ENCODE measurements at places on chromosomes 7 and 10.

DNA sequence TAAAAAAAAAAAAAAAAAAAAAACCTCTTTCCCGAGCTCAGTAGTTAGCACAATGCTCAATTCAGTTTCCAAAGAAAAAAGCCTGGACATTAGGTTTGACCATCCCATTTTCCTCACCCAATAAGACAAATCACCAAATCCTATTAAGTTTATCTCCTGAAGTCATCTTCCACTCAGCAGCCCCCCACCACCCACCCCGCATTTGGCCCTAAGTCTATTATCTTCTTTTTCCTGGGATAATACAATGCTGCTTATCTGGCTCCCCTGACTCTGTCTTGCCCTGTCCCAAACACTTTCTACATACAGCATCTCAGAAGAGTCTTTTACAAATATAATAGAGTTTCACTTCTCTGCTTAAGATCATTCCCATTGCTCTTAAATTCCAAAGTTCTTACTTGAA lies 17.8 kb upstream of the LMOD2 start:
- DNase-seq, result no peak

- peak; percentile 21 for DNase-seq
Observed at GRCh38 chr7:33716581-33717477, 188.5 kb upstream of the BMPER start.

- no peak for DNase-seq
Observed at GRCh38 chr10:129531195-129531968, 64.3 kb downstream of the MGMT start.

- DNase-seq, result peak; percentile 85
Observed at GRCh38 chr7:102272075-102272916, 14.4 kb upstream of the SH2B2 start.

DNA sequence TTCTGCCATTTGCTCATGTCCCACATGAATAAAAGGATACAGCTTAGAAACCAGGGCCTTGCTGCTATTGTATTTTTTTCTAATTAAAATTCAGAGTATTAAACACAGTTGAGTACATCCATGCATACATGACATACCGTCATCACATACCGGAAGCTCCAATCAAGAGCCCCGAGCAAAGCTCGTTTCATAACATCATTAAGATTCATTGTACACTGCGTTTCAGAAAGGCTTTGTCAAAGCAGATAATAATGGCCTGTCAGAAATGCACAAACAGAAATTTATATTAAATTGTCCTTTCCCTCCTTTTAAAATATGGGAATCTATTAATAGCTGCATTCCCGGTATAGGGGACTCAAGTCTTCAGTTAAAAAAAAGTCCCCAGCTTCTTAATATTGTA lies 103.4 kb downstream of the PRTFDC1 start:
- DNase-seq, result no peak

GRCh38 chr10:15224948-15225347 lies 56.5 kb upstream of the NMT2 start:
- no peak for DNase-seq

DNA sequence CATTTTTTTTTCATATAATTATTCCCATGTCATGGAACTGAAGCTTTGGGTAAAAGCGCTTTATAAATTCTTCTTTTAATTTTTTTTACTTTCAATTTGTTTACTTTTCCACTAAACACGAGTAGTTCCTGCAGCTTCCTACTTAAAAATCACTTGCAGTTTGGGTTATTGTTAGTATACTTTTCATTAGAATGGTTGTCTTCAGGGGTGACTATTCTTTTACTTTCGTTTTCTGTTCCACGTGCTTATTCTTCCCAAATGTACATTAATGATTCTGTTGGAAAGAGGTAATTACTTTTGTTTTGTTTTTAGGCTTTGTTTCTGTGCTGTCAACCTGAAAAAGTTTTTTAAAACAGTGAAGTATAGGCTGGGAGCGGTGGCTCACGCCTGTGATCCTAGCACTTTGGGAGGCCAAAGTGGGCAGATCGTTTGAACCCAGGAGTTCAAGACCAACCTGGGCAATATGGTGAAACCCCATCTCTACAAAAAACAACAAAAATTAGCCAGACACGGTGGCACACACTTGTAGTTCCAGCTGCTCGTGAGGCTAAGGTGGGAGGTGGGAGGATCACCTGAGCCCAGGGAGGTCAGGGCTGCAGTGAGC lies 5.2 kb upstream of the CFAP69 start:
- DNase-seq, result no peak

DNA sequence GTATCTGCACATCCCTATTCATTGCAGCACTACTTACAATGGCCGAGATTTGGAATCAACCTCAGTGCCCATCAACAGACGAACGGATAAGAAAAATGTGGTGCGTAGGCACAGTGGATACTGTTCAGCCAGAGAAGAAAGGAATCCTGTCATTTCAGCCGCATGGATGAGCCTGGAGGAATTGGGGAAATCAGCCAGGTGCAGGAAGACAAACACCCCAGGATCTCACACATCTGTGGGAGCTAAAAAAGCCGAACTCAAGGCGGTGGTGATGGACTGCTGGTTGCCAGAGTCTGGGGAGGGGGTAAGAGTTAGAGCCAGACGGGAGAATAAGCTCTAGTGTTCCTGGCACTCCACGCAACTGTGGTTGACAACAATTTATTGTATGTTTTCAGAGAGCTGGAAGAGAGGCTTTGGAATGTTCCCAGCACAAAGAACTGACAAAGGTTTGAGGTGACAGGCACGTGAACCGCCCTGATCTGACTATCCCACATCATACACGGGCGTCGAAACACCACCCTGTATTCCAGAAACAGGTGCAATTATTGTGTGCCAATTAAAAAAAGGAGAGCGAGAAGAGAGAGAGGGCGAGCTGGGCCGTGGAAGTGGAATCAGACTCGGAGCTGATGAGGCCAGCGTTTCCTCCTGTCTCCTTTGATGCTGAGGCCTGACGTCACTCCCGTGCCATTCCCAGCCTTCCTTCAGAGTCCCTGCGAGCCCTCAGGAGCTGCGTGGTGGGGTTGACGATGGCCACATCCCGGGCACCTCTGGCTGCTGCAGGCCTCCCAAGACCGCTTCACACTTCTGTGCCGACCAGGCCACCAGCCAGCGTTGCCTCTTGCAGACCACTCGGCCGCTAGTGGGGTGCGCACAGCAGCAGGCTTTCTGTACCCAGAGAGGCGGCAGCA lies 189.5 kb downstream of the DNAJB6 start:
- no peak for DNase-seq

DNA sequence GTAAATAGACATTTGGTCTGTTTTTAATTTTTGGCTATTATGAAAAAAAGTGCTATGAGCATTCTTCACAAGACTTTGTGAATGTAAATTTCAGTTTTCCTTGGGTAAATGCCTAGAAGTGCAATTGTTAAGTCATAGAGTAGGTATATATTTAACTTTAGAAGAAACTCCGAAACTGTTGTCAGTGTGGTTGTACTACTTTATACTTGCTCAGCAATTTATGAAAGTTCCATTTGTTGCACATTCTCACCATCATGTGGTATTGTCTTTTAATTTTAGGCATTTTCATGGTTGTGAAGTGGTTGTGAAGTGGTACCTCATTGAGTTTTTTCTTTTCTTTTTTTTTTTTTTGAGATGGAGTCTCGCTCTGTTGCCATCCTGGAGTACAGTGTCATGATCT lies 60.0 kb downstream of the TYW1 start:
- DNase-seq, result no peak

DNA sequence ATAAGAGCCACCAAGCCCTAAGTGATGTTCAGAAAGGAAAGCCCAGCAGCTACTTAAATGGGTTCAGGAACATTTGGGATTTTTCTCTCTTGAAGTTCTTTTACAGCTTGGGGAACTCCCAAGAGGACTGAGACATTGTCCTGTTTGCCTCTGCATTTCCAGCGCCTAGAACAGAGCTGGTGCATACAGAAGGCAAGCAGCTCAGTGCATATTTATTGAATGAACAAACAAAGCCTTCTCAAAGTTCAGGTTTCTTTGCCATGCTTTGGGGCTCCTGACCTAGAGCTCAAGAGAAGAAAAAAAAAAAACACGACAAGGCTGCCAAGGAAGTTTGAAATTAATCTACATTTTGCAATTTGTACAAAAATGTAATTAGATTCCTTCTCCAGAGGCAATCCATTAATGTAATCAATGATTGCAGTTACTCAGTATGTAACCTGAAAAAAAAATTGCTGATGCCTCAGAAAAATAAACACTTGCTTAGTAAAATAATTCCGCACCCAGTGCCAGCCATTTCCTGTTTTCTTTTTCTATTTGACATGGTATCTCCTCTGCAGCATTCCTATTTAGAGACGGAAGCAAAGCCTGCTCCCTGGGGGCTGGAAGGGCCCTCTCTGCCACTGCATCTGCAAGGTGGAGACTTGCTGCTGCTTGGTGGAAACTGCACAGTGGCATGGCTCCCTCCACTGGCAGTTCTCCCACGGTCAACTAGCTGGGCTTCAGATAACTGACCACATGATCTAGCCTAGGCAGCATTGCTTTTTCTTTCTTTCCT lies 157.3 kb downstream of the TMEM178B start:
- DNase-seq, result peak; percentile 24

- no peak for DNase-seq
Observed at GRCh38 chr10:84665883-84666463, 337.6 kb downstream of the CCSER2 start.

DNA sequence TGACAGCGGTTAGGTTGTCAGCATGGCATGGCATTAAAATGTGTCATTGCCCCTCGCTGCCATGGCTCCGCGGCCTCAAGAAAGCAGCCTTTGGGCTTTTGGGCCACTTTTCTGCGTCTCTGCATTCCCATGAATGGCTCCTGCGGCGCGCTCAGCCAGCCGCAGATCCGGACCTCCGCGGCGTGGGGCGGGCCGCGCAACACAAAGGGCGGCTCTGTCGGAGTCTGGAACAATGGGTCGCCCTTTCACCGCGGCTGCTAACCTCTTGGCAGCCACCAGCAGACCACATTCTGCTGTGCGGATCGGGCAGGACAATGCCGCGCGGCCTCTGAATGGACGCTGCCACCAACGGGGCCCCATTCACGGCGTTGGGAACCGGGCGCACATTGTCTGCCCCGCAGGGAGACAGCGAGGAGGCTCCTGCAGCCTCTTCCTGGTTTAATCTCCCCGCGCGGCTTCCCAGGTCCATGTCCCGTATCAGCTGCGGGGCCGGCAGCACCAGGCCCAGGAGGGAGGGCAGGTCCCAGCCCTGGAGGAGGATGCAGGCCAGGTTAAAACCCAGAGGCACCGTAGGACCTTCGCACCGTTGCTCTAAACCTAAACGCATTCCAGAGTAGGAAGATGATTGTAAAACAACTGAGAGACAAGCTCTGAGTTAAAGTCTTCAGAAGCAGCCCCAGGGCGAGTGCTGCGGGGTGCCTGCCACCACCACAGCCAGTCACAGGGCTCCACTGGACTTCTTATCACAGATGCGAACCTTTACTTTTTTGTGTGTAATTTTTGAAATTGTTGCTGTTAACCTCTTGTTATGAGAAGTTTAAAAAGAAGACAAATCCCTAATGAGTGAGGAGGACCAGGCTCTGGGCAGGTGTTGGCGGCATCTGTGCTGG lies 71.6 kb downstream of the NKX6-2 start:
- DNase-seq, result no peak

- no peak for DNase-seq
Observed at GRCh38 chr10:1160561-1161314, 104.6 kb downstream of the WDR37 start.

GRCh38 chr10:30215623-30216022 lies 133.5 kb downstream of the MTPAP start:
- peak; percentile 76 for DNase-seq

- DNase-seq, result no peak
Observed at GRCh38 chr7:19117870-19118608, 603 bp upstream of the TWIST1 start.

- no peak for DNase-seq
Observed at GRCh38 chr10:5355594-5356301, 9.0 kb upstream of the UCN3 start.

DNA sequence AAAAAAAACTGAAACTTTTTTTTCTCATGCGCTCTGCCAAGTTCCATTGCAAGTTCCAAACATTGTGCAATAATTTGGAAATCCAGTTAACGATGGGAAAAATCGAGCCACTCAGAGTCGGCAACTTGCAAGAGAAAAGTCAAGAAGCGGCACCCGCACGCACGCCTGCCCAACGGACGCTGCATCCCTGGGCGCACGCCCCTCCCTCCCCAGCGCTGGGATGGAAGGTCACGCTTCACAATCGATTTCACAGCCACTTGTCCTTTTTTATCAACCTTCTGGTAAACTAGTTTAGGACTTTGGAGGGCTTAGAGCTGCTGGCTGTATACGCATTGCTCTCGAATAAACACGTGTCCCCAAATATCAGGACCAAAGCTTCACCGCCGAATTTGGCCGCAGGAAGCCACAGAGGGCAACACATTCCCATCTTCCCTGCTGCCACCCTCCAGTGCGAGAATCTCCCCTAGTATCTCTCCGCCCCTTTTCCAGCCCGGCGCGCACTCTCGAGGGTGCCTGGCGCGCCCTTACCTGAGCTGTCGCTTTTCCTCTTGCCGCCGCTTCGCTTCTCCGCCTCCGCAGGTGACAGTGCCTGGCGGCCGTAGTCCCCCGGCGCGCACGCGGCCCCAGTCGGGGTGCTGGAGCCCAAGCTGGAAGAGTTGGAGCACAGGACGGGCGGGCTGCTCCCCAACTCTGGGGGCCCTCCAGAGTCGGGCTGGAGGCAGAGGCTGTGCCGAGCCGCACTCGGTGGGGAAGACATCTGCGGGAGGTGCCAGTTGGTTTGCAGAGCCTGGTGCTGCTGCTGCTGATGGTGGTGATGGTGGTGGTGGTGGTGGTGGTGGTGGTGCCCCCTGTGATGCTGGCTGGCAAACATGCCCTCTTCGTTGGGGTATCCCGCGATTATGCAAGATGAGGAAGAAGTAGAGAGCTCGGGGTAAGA lies 857 bp downstream of the MEOX2 start:
- no peak for DNase-seq

DNA sequence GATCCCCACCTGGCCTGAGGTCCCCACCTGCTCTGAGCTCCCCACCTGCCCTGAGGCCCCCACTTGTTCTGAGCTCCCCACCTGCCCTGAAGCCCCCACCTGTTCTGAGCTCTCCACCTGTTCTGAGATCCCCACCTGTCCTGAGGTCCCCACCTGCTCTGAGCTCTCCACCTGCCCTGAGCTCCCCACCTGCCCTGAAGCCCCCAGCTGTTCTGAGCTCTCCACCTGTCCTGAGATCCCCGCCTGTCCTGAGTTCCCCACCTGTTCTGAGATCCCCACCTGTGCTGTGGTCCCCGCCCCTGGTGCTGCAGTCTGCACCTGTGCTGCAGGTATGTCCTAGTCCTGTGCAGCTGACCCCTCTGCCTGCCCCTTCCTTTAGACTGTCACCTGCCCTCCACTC lies 561.6 kb downstream of the TCERG1L start:
- DNase-seq, result no peak

GRCh38 chr7:45985902-45986301 lies 64.8 kb upstream of the IGFBP3 start:
- no peak for DNase-seq

- no peak for DNase-seq
Observed at GRCh38 chr7:106313456-106313901, 28.7 kb upstream of the NAMPT start.

- no peak for DNase-seq
Observed at GRCh38 chr10:103795634-103796270, 59.6 kb downstream of the SH3PXD2A start.

DNA sequence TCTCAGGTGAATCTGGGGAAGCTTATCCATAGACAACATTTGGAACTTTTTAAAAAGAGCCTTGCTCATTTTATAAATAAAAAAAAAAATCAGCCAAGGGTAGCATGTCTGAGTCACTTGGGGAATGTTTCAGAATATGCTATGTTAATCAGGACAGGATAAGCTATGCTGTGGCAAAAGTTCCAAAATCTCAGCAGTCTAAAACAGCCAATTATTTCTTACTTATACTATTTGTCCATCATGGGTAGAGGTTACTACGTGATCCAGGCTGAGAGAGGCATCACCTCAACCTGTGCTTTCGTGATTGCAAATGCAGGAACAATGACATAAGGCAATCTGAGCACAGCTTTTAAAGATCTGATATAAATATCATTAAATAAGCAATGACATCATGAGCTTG lies 6.5 kb downstream of the SLC13A1 start:
- DNase-seq, result no peak

Data from adrenal gland (tissue), 19 donors.